ENCODE measurements at places on chromosomes 3 and 15.

DNA sequence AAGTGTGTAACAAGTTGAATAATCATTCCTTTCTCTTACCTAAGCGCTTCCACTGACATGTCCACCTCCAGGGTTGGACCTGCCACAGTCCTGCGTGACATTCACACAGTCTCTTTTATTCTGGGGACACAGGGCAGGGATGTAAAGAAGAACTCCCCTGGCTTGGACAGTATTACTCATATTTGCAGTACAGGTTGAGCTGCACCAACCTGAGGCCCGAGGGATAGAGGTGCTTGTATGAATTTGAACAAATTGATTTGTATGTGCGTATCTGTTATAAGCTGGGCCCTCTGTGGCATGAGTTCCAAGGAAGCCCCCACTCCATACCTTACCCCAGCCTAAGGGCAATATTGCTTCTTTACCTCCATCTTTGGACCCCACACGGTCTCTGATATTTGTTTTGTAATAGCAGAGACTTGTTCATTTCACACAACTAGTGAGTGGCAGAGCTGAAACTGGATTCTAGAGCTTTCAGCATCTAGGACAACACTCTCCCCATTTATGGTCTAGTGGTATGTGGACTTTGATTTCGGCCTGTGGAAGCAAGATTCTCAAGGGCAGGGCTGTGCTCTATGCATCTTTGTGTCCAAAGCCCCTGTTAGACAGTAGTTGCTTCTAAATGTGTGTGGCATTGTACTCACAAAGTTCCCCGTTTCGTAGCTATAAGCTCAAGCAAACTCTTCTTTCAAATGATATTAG, 39.2 kb downstream of the FAH start:
- DNase-seq = no peak

- DNase-seq = no peak
Observed at GRCh38 chr3:139532976-139533375, 6.6 kb downstream of the RBP1 start.

DNA sequence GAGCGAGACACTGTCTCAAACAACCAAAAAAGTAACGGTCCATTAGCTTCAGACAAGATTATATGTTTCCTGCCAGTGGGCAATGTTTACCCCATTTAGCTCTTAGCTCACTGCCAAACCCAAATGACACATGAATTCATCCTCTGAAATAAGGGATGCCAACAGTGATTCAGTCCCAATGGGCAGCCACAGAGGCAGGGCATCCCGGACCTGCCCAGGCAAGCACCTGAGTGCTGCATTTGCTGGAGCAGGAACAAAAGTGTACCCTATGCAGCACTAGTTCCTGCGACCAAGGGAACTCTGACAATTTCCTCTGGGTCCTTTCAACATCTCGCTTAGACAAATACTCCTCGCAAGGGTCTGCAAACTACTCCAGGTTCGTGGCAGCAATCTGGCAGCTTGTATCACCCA, 8.0 kb downstream of the IP6K2 start:
- no peak for DNase-seq

DNA sequence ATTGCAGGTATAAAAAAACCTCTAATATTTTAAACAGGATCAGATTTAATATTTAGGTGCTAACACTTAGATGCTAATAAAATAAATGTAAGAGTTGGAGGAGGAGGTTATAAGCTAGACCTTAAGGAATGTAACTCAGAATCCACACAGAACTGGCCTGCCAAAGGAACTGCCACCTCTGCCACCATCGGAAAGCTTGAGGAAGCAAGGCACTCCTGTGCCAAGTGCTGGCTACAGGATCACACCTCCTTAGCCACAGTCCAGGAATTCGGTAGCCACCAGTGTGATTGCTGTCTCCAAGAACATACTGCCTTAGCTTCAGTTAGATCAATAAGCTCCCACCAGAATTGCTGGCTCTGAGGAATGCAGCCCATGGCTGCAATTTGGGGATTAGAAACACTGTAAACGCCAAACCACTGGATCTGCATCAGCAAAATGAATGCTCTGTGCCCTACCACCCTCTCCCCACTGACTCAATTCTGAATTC, 58.0 kb downstream of the FRMD5 start:
- no peak for DNase-seq

DNA sequence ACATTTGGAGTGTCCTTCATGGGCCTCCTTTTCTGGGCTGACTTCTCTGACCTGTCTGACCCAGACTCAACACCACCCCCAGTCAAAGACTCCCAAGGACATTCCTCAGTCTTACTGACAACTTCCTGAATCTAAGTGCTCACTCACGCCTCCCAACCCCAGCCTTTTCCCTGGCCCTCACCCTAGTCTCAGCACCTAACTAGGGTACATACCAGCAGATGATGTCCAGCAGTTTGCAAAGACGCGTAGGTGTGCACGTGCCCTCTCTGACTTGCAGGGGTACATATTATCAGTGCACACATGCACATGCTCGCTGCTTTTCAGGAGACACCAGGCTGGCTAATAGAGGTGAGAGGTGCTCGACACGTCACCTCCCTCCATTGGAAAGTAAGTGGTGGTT, 38.7 kb upstream of the SLCO2A1 start:
- no peak for DNase-seq
